ENCODE measurements at places on chromosomes 12 and 14.

- no peak for DNase-seq
These were observed 89.6 kb downstream of the TTC7B start for GRCh38 chr14:90726656-90727055.

DNA sequence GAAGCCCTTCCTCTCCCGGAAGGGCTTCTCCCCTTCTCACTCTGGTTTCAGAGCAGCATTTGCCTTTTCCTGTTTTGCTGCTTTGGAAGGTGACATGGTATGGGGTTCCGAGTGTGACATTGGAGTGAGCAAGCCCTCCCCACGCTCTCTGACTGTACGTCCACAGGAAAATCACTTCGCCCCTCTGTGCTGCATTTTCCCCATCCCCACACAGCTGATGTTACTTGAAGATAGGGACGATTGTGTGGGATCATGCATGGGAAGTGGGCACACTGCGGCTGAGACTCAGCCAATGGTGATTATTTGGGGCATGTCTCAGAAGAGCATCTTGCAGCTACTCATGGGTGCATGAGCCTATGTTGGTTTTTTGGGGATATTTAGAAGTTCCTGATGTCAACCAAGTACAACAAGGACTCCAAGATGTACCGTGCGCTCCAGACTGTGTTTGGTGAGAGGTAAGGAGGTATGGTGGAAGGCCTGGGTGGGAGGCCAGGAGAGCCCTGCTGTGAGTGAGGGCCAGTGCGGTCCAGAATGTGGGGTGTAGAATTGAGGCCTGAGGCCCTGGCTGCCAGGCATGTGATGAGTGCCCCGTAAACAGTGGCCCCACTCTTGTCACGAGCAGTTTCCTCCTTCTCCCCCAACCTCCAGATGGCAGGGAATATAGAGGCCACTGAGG is 15.1 kb downstream of the CYP46A1 start:
- no peak for DNase-seq

DNA sequence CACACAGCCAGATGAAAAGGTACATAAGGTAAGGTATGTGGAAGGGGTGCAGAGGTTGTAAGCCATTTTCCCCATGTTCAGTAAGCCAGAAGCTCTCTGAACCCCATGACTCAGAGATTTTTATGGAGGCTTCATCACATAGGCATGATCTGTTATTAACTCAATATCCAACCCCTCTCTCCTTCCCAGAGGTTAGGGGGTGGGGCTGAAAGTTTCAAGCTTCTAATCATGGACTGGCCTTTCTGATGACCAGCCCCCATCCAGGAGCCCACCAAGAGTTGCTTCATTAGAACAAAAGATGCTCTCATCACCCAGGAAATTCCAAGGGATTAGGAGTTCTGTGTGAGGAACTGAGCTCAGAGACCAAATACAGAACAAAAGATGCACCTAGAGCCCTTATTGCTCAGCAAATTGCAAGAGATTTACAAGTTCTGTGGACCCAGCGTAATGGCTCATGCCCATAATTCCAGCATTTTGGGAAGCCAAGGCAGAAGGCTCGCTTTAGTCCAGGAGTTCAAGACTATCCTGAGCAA is 103.2 kb upstream of the DAAM1 start:
- DNase-seq: no peak

- no peak for DNase-seq
These were observed 14.9 kb downstream of the C2CD5 start for GRCh38 chr12:22529281-22530060.

- no peak for DNase-seq
These were observed 274.9 kb downstream of the EMP1 start for GRCh38 chr12:13471471-13471870.

- DNase-seq: no peak
These were observed 14.4 kb downstream of the IGF1 start for GRCh38 chr12:102465762-102466560.

- DNase-seq: no peak
These were observed 45.0 kb upstream of the CCDC91 start for GRCh38 chr12:28145216-28145615.

DNA sequence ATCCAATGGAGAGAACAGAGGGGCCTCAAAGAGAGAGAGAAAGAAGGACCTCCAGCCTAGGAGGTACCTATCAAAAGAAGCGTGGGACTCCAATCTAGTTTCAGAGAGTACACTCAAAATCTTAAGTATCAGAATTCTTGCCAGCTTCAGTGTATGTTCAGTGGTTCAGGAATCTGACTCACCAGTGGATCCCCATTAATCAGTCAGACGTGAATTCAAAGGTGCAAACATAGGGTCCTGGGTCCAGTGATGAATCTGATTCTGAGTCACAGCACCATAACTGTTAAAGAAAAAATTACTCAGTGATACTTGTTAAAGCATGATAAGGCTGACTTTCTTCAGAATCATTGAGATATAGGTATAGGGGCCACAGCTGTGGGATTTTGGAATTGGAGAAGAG is 33.2 kb downstream of the ETNK1 start:
- no peak for DNase-seq

Measured in CMK (cell line).